ENCODE measurements at places on chromosomes 4 and X.

DNA sequence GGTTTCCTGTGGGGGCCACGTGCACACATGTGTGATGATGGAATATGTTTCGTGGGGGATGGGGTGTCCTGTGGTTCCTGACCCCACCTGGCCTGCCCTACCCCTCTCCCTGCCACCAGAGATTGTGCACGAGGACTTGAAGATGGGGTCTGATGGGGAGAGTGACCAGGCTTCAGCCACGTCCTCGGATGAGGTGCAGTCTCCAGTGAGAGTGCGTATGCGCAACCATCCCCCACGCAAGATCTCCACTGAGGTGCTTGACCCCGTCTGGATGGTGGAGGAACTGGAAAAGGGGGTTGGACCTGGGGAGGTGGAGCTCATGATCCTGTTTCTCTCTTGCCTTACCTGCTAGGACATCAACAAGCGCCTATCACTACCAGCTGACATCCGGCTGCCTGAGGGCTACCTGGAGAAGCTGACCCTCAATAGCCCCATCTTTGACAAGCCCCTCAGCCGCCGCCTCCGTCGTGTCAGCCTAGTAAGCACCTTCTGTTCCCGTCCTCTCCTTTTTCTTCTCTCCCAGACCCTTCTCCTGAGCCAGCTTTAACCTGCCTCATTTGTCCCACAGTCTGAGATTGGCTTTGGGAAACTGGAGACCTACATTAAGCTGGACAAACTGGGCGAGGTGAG lies 5.9 kb downstream of the CDK16 start:
- no peak for DNase-seq

GRCh38 chrX:10104958-10105658 lies 51.7 kb upstream of the CLCN4 start:
- DNase-seq: no peak

DNA sequence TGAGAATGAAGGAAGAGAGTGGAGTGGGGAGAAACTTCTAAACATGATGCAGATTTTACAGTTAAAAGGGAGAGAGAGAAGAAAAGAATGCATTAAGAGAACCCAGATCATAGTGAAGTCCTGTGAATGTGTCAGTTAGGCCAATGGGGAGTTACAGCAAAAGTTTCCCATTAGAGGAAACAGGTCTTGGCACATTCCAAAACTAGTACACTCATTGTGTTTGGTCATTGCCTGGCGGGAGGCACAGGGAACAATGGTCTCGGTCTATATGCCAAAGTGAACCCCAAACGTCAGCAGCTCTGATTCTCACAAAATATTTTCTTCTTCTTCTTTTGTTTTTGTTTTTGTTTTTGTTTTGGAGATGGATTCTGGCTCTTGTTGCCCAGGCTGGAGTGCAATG lies 284.5 kb upstream of the CTSO start:
- DNase-seq: no peak

GRCh38 chr4:189792924-189793618 lies 147.6 kb upstream of the FRG1 start:
- DNase-seq: no peak

- DNase-seq: no peak
Observed at GRCh38 chrX:9665113-9665512, 100.5 kb downstream of the GPR143 start.

Data from vagina (tissue), 2 donors.